ENCODE measurements at places on chromosomes 5 and 9.

DNA sequence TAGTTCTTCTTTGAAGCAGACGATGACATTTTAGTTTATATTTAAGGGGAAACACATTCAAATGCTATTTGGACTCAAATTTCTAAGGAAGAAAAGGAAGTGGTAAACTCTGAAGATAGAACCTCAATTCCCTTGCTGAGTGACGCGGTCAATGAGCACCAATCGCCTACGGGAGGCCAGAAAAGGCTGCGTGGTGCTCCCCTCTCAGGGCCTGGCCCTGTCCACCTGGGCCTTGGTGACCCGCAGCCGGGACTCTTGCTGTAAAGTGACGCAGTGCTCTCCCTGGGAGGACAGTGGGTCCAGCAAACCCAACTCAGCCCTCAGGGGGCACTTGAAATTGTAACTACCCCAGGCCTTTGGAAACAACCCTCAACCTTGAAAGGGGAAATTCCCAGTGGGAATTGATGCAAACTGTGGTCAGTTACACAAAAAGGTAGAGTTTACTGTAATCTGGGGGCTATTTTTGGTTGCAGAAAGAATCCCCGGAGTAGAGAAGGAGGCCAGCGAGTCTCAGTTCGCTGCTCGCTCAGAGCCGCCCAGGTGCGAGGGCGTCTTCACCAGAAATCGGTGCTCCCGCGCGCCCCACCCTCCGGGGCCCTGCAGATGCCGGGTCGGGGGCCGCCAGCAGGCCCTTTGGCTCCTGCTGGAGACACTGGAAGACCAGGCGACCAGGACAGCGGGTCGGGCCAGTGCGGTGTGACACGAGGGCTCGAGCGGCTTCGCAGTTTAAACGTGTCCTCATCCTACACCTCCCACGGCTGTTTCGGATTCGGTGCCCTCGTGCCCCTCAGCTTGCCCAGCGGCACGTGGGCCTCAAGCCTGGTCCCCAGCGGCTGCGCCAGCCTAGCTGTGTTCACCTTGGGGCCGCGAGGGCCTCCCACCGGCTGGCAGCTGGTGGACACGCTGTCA is 1.4 kb upstream of the ANKRD33B start:
- no peak for DNase-seq

- DNase-seq: no peak
These were observed 11.7 kb upstream of the RPS14 start for GRCh38 chr5:150461231-150461630.

DNA sequence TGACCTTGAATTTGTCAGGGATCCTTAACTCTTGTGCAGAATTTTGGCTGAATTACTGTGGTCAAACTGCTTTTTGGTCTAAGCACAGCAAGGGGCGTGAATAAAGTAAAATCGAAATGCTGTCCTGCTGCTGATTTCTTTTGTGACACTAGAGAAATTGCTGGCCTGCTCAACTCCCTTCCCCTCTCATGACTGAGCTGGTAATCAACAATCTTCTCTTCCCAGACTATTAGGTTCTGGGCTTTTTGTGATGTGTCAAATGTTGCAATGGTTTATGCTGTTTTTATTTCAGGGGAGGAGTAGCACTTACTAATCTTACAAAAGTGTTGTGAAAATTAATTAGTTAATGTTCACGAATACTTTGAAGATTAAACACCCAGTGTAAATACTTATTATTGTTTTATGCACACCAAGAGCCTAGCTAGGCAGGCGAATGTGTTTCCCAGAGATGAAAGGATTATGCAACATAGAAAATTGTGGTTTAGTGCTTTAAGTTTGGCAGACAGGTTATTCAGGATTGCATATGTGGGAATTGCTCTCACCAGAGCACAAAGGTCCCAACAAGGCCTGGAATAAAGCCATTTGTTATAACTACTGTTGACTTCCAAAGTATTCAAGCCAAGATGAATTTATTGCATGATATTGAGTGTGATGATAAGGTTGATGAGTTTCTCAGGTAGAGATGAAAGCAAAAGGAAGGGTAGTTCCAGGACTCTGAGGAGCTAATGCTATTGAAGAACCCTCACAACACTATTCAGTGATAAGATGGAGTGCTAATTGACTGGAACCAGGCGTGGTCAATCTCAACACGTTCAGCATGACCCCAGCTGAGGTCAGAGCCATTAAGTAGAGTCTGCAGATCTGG is 280.7 kb upstream of the ZNF608 start:
- DNase-seq: no peak

- no peak for DNase-seq
These were observed 104.6 kb downstream of the PRR16 start for GRCh38 chr5:120568711-120569110.

DNA sequence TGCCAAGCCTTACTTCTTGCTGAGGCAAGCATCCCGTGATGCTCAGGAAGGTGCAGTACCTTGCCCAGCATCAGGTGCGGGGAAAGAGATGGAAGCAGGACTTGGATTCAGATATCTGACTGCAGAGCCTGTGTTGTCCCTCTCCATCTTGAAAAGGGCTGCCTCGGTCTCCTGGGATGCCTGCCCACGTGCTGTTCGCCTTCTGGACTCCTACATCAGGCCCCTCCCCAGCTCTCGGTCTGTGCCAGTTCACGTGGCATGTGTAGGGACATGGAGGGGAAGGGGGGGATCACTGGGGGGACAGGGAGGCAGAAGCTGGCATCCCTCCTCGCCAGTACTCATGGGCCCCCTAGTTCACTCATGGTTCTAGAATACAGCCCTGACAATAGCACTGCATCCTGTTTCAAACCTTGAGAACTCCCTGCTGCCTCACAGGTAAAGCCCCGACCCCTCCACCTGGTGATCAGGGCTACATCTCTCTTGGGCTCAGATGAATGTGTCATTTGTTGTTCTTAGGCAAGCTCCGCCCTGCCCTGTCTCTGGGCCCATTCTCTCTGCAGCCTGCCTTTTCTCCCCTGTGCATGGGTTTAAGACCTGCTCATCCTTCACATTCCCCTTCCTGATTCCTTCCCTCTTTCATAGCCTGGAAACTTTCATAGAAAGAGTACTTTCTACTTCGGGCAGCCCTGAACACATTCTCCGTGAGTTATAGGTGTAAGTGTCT is 38.9 kb upstream of the SLC25A51 start:
- DNase-seq: no peak

- DNase-seq: no peak
These were observed 195.7 kb downstream of the PALM2AKAP2 start for GRCh38 chr9:109975574-109976295.

DNA sequence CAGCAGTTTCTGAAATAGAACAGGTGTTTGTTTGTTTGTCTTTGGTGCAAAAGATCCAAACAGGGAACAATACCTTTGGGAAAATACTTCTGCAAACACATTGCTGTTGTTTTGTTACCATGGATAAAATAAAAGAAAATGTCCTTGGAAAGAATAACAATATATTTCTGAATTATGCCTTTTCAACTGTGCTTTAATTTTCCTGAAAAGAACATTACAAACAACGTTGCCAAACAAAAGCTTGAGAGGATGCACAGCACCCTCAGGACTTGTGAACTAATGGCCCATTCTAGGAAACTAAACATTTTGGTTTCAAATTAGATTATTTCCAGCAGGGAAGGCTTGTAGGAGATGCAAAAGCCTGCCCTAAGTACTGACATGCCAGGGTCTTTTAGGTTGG is 967.2 kb downstream of the TLE4 start:
- no peak for DNase-seq

GRCh38 chr9:137423514-137424291 is 510 bp downstream of the NOXA1 start:
- no peak for DNase-seq

DNA sequence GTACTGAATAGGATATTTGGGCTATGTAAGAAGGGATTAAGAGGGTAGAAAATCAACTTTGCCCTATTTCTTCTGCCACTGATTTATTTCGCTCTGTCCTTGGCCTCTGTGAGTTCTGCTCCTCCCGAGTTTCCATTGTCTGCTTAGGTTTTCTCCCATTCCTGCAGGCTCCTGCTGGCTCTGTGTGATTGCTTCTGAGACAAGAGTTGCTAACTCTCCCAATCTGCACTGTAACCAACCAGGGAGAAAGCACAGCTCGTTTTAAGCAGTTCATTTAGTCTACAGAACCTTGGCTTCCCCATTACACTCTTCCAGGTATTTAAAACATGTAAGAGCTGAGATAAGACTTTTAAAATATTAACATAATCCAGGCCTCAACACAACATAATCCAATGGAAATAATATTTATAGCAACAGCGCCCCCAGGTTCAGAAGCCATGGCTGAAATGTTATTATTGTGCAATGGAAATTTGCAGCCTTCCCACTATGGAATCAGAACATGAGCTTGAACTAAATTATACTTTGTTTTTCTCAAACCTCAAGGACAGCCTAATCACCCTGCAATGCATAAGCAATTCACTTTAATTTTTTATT is 203.5 kb downstream of the ERCC6L2 start:
- no peak for DNase-seq

- no peak for DNase-seq
These were observed 257.9 kb downstream of the ZSWIM6 start for GRCh38 chr5:61589946-61590345.

DNA sequence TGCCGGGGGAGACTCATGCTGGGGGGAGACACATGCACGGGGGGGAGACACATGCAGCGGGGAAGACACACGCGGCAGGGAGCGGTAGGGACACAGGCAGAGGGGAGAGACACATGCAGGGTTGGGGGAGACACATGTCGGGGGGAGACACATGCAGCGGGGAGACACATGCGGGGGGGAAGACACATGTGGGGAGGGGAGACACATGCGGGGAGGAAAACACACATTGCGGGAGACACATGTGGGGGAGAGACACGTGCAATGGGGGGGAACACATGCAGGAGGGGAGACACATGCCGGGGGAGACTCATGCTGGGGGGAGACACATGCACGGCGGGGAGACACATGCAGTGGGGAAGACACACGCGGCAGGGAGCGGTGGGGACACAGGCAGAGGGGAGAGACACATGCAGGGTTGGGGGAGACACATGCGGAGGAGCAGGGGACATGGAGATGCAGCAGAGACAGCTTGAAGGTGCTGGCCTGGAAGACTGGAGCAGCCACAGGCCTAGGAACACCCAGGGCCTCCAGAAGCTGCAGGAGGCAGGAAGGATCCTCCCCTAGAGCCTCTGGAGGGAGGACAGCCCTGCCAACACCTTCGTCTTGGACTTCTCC is 20.3 kb upstream of the OLFM1 start:
- DNase-seq: no peak

GRCh38 chr5:136491806-136492205 is 126.5 kb upstream of the TRPC7 start:
- no peak for DNase-seq

GRCh38 chr5:153516504-153517240 is 26.2 kb downstream of the GRIA1 start:
- DNase-seq: no peak

DNA sequence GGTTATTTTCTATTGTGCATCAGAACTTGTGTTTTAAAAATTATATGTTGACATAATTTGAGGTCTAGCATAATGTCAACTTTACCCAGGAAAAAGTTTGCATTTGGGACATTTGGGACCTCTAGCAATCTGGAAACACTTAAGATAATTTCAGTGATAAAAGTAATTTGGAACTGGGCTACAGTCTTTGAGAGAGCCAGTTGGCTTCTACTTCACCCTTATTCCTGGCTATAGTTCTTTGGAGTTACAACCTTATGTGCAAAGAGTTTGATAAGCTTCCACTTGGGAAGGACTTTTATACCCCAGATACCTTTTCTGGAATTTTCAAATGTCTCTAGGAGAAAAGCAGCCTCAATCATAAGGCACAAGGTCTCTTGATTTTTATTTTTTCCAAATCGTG is 139.3 kb downstream of the ARRDC3 start:
- no peak for DNase-seq

DNA sequence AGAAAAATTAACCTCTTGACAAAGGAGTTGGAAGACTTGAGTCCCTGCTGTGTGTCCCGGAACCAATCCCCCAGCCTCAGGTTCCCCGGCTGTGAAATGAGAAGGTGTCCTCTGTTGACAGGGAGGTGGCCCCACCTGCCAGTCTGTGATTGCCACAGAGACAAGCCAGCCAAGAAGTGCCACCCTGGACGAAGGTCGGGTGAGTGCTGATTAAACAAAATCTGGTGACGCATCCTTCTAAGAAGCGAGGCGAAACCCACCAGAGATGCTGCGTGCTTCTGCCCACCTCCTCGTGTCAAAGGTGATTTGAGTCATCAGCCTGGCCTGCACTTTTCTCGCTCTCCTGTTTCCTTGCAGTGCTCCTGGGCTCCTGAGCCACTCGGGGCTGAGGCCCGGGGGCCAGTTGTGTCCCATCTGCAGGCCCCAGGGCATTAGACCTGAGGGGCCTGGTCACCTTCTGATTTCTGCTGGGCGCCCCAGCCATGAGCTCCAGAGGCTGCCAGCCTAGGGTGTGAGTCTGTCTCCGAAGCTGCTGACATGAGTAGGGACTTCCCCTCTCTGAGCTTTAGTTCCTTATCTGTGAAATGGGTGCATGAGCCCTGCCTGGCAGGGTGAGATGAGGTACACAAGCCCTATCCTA is 28.7 kb downstream of the NEK6 start:
- DNase-seq: peak; percentile 91

GRCh38 chr5:178201221-178201926 is 3.0 kb upstream of the HNRNPAB start:
- DNase-seq: no peak

- no peak for DNase-seq
These were observed 1.3 kb downstream of the MARVELD2 start for GRCh38 chr5:69416180-69416579.

DNA sequence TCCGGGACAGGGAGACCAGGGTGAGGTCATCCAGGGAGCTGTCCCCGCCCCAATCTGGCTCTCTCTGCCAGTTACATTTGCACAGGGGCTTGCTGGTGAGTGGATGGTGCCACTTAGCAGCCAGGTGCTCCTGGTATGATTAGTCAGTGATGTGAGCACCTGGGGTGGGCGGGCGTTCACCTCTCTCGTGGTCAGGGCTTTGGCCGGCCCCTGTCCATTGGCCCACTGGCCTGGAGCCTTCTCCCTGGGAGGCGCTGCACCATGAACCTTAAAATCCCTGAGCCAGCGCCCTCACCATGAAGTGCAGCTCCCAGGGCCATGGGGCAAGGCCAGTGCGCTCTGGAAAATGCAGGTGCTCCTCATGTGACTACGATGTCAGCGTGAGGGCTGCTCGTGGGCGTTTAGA is 2.0 kb downstream of the NKD2 start:
- DNase-seq: no peak

DNA sequence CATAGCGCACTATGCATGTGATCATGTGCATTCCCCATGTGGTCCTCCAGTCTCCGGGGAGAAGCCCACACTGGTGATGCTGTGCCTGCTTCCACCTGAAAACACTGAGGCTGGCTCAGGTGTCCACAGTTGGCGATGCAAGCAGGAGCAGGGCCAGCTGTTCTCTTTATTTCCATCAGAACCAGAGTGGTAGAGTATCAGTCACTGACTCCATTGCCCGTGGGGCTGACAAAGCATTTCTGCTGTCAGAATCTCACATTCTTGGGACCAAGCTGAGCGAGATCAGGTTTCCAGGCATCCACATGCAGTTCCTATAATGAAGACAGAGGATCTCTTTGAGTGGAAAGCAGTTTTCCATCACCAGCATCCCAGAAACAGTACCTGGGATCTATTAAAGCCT is 52.5 kb downstream of the GADD45G start:
- no peak for DNase-seq

DNA sequence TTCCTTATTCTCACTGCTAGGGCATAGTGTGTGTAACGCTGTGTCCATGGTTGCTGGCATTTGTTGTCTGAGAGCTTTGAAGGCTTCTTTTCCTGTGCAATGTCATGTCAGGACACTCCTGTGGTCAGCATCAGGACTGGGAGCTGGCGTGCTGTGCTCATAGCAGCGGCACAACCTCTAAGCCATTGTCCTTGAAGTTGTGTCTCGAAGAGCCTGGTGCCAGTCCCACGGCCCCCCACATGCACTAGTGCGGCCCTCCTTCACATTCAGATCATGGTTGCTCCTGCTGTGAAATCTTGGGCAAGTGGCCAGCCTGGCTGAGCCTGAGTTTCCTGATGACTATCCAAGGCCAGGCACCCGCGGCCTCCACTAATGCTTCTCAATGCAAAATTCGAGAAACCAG is 32.4 kb downstream of the PDZD2 start:
- no peak for DNase-seq

Data from activated CD4-positive, alpha-beta T cell treated with anti-CD3 and anti-CD28 coated beads, Interleukin-2, Interleukin-6, amounts not matched to agents 100 ng/mL and 50 ng/mL, durations not matched to agents 16 hours and 8 hours (primary cell).